Articular chondrocyte of knee joint (primary cell): ENCODE measurements at places on chromosomes 1 and 21. TPM values are rescaled to one million over a fixed set of nuclear protein-coding genes. Genes with fewer than 3 reads are reported as not detected.

COL24A1 gene
- total RNA-seq: 1.3 and 2.9 TPM in 2 replicates

SLC45A3 gene
- 0.39 and 0.54 TPM in 2 replicates for total RNA-seq

ORC1 gene
- total RNA-seq: 2.4 and 3.7 TPM in 2 replicates

GCSAML gene
- not detected in 2 replicates for total RNA-seq

DMBX1 gene
- not detected in 2 replicates for total RNA-seq

DNAJC28 gene
- 3.1 and 3.5 TPM in 2 replicates for total RNA-seq

GPR25 gene
- total RNA-seq: not detected in 2 replicates

SH3GLB1 gene
- total RNA-seq: 69.0 and 82.7 TPM in 2 replicates

LY9 gene
- total RNA-seq: not detected in 2 replicates

OR2L13 gene
- total RNA-seq: not detected in 2 replicates

ANGPTL1 gene
- total RNA-seq: 10.1 and 14.5 TPM in 2 replicates

KCNQ4 gene
- total RNA-seq: 0.11 TPM in 1 of 2 replicates, not detected in the other

NBPF12 gene
- total RNA-seq: 7.0 and 7.1 TPM in 2 replicates

CSF3R gene
- total RNA-seq: not detected in 2 replicates

F13B gene
- total RNA-seq: not detected in 2 replicates

COQ8A gene
- total RNA-seq: 9.7 and 10.9 TPM in 2 replicates

RNF186 gene
- total RNA-seq: not detected in 2 replicates

CCDC24 gene
- 3.0 and 3.5 TPM in 2 replicates for total RNA-seq

AMY2A gene
- total RNA-seq: not detected in 2 replicates

ILDR2 gene
- under 0.01 and 0.11 TPM in 2 replicates for total RNA-seq

LRRC7 gene
- total RNA-seq: under 0.01 TPM in 1 of 2 replicates, not detected in the other

REN gene
- not detected in 2 replicates for total RNA-seq

MCOLN2 gene
- 6.7 and 10.2 TPM in 2 replicates for total RNA-seq

FAM177B gene
- not detected in 2 replicates for total RNA-seq

PKP1 gene
- 0.54 and 0.65 TPM in 2 replicates for total RNA-seq

MTOR gene
- 32.9 and 34.3 TPM in 2 replicates for total RNA-seq

ZNF648 gene
- 0.22 and 0.26 TPM in 2 replicates for total RNA-seq

VASH2 gene
- total RNA-seq: 0.13 and 0.43 TPM in 2 replicates
